ENCODE measurements at places on chromosomes 11 and 22.

- DNase-seq: no peak
These were observed 60.5 kb downstream of the CD82 start for GRCh38 chr11:44625759-44626523.

DNA sequence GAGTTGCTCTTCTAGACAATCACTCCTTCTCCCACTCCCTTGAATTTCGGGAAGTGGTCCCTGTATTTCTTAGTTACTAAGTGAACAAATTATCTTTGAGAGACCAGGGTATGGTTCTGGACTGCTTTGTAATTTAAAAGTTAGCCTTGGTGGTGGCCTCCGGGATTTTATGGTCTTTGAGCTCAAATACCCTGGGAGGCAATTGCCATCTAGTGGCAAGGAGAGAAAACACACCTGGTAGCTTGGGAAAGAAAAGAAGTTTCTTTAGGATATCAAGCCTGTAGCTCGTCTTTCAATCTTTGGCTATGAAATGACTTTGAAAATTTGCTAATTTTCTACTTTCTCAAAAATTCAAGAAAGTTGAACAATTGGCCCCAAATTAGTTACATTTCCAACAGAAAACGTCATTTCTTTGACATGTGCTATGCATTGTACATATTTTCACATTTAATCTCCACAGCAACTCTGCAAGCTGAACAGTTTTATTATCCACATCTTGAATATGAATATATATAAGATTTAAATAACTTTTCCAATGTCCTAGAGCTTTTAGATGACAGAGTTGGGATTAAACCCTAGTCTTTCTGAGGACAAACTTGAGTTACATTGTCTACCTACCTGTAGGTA lies 39.1 kb downstream of the MMP27 start:
- DNase-seq: no peak

GRCh38 chr22:44775862-44776261 lies 23.5 kb downstream of the ARHGAP8 start:
- no peak for DNase-seq

GRCh38 chr11:72326151-72326848 lies 82.3 kb upstream of the PHOX2A start:
- DNase-seq: no peak

- no peak for DNase-seq
These were observed 41.4 kb downstream of the RIC3 start for GRCh38 chr11:8127447-8127846.

- DNase-seq: no peak
These were observed 94.5 kb downstream of the ZC3H12C start for GRCh38 chr11:110187731-110188130.

GRCh38 chr11:11583801-11584529 lies 37.8 kb downstream of the GALNT18 start:
- no peak for DNase-seq

- DNase-seq: no peak
These were observed 77.6 kb upstream of the SESN3 start for GRCh38 chr11:95308512-95309035.

DNA sequence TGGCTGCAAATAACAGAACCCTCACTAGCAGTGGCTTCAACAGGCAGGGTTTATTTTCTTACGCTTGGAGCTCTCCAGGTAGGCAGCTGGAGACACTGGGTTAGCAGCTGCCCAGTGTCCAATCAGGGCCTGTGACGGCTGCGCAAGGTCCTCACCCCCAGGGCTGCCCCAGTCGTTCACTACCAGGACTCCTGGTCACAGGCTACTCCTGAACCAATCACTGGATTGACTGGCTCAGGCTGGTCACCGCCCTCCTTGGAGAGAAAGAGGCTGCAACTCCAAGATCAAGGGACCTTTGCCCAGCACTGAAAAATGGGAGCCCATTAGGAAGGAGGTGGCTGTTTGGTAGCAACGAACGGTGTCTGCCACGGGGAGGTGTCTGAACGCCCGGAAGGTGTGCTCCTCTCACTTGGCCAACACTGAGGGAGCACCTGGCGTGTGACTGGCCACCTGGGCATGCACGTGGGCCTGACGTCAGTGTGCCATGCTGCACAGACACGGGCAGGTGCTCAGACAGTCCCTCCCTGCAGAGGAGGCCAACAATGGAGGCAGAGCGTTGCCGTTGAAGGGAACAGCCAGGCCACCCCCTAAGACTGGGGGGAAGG lies 5.1 kb downstream of the ARSA start:
- no peak for DNase-seq

GRCh38 chr11:87110443-87111131 lies 72.9 kb downstream of the TMEM135 start:
- no peak for DNase-seq

DNA sequence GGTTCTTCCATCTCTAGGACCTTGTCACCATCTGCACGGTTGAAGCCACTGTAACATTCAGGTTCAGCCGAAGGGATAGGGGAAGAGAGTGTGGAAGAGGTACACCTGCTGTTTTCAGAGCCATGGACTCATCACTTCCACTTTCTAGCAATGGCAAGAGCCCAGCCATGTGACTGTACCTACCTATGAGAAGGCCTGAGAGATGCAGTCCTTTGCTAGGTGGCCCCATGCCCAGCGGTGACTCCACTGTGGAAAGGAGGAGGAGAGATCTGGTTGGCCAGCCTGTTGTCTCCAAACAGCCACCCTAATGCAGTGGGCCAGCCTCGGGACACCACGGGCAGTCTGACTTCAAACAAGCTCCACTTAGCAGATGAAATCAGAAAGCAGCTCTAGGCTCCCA lies 16.0 kb downstream of the RASD2 start:
- DNase-seq: no peak

DNA sequence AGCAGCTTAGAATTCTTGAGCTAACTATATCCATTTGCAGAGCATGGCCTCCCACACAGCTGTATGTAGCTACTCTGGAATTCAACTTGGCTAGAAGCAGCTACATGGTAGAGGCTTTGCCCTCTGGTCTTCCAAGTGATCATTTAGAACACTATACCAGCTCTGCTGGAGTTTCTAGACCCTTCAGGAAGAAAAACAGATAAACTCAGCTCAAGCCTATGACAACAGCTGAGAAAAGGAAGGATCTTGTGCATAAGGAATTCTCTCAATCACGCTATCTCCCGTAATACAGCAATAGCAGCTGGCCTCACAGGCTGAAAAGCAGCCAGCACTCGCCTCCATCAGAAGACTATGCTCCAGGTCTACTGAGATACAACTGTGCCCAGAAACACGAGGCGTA lies 50.6 kb upstream of the APOA1 start:
- DNase-seq: no peak

GRCh38 chr11:126608658-126609057 lies 253.2 kb downstream of the ST3GAL4 start:
- no peak for DNase-seq

DNA sequence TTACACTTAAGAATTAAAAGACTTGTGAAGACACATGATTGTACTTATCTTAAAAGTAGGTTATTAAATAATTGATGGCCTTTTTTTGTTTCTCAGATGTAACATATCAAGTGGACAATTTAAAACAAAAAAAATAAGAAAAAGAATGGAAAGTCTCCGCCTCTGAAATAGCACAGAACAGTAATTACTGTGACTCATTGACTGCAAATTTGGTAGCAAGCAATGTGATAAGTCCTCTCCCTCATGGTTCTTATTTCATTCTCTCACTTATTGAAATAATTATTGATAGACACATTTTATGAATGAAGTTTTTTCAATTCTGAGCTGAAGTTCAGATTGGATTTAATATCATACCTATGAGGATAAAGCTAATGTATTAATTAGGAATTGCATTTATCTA lies 717.9 kb upstream of the LUZP2 start:
- DNase-seq: no peak

DNA sequence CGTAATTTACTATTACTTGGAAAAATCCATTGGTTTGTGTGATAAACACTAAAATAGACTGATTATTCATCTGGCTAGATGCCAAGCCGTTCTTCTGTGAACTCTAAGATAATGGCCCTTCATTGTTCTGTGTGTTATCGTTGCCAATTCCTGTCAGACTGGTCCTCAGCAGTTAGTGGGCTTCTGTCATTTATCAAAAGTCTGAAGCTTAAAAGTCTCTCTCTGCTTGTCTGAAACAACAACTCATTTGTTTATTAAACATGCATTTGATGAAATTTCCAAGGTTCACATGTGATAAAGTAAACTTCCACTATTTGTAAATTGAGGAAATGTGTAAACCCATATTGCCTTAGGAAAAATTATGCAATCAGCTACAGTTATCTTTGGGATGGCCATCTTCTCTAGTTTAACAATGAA lies 21.1 kb upstream of the RDX start:
- peak; percentile 58 for DNase-seq

GRCh38 chr11:89235083-89235482 lies 57.4 kb downstream of the TYR start:
- no peak for DNase-seq

- DNase-seq: no peak
These were observed 1.2 kb downstream of the TSPO start for GRCh38 chr22:43152357-43153071.

DNA sequence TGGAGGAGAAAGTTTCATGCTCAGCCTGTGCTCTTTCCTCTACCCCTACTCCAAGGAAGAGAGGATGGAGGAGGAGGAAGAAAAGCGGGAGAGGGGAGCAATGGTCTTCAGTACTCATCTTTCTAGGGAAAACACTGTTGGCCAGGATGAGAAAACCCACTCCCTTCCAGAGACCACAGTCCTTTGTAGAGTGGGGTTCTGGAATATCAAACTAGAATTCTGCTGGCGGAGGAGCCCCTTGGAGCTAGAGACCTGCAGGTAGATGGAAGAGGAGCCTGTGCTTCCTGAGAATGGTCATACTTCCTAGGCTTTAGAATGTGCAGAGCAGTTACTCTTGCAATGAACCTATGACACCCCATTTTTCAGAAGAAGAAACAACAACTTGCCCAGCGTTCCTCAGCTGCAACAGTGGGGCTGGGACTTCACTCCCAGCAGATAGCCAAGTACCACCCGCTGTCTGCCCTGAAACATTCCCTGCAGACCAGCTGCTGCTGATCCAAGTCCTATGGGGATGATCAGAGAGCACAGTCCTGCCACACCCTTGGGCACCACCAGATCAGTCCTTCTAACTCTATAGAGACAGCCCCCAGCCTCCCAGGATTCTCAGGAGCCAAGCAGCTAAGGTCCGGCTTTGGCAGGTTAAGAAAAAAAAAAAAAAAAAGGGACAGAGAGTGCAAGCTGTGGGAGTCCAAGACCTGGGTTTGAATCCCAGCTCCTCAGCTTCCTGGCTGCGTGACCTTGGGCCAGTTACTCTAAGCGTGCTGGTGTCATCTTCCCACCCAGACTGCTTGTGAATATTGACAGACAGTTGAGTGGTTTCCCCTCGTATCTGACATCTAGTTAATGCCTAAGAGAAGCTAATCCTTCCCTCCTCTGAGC lies 664 bp downstream of the PTGDR2 start:
- DNase-seq: no peak

- no peak for DNase-seq
These were observed 281.8 kb downstream of the ETS1 start for GRCh38 chr11:128305588-128305987.

GRCh38 chr11:35180317-35181233 lies 41.6 kb downstream of the CD44 start:
- DNase-seq: no peak

GRCh38 chr11:63911440-63911839 lies 5.5 kb downstream of the RCOR2 start:
- no peak for DNase-seq

- no peak for DNase-seq
These were observed 22.3 kb downstream of the APOL5 start for GRCh38 chr22:35739931-35740380.

- no peak for DNase-seq
These were observed 42.1 kb downstream of the CLMP start for GRCh38 chr11:123152951-123153350.

DNA sequence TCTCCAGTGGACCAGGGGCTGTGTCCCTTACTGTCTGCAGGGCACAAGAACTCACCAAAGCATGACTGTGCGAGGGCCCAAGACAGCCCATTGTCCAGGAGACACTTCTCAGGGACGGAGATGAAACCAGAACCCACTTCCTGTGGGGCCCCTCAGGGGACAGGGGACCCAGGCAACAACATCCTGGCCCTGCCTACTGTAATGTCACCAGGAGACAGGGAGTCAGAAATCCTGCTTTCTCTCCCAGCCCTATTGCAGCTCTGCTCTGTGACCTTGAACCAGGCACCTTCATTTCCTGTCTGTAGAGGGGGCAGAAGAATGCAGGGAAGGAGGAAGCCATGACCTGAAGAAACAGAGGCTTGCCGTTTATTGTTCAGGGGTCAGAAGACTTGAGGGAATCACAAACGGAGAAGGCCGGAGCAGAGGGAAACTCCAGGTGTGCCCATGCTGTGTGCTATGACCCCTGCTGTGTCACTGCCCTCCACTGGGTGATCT lies 98.0 kb downstream of the NAT10 start:
- no peak for DNase-seq

DNA sequence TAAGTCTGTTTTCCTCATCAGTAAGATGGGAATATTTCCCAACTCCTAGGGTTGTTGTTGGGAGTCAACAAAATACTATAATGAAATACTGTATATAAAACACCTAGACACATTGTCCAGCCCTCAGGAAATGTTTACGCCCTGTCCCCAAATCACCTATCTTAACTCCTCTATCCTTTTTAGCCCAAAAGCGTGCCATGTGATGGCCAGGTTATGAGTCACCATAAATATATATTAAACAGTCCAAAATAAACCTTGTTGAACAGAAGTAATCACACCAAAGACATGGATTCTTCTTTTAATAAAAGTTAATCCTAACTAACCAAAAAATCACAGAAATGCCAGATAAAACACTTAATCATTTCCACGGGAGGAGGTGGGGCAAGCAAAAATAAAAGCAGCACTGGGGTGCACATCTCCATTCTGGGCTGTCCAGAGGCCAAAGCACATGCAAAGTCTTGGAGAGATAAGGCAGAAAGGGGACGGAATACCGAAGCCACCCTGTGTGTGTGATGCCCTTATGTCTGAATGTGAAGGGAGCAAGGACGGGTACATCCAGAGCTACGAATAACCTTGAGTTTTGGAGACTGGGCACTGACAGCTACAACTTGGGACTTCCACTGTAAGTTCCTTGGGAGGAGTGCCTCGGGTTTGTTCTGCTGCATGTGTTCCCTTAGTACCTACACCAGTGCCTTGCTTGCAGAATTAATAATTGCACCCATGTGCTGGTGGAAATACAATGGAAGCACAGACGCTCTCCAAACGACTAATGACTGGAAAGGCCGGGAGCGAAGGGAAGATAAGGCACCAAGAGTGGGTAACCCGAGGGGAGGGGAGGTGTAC lies 1.1 kb downstream of the OSBP start:
- DNase-seq: no peak

GRCh38 chr11:11344045-11344444 lies 9.0 kb downstream of the CSNK2A3 start:
- no peak for DNase-seq

- DNase-seq: no peak
These were observed 279.3 kb downstream of the CASP12 start for GRCh38 chr11:104618954-104619353.

- DNase-seq: no peak
These were observed 16.1 kb upstream of the EXPH5 start for GRCh38 chr11:108609682-108610081.

DNA sequence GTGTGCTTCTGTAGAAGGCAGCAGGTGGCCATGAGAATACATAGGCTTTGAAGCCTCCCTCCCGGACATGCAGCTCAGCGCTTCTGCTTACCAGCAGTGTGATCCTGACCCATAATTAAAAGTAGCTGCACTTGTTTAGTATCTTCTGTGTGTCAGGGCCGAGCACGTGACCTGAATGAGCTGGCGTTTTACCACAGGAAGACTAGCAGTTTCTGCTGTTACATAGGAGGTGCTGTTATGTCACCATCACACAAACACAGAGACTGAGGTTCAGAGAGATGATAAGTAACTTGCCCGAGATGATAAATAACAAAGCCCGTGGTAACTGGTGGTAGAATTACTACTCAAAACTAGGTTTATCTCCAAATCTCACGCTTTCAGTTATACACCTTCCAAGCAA lies 329.5 kb downstream of the OPCML start:
- DNase-seq: no peak
